SJCRH30 (cell line): ENCODE measurements at places on chromosomes 3 and 15. TPM values are rescaled to one million over a fixed set of nuclear protein-coding genes. Genes with fewer than 3 reads are reported as not detected.
A peak's percentile ranks its signal among the peaks of the same experiment; 100 is the strongest.

DNA sequence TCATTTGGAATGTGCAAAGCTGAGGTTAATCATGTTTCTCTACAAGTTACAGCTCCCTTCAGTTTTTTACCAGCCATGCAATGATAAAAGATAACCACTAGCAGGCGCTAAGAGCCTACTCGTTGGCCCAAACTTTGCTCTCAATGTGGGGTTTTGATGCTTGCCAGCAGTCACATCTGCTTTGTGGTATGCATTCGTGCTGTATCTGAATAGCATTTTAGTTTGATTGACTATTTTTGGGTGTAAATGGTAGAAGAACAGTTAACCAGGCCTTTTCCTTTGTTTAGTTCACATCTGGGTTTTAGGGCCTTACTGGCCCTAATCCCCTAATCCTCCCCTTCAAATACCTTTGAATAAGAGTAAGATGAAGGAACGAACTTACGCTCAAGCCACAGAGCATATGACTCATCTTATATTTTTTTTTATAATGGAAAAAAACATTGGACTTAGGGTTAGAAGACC is 4.4 kb upstream of the CLDN11 start:
- DNase-seq: peak; percentile 81

GRCh38 chr3:177729956-177730681 is 532.8 kb upstream of the TBL1XR1 start:
- DNase-seq: no peak

- DNase-seq: no peak
Measured at GRCh38 chr3:127760791-127761440, 61.4 kb downstream of the MGLL start.

- DNase-seq: no peak
Measured at GRCh38 chr15:88896333-88897033, 1.1 kb upstream of the HAPLN3 start.

- DNase-seq: no peak
Measured at GRCh38 chr15:42092398-42093318, 1.7 kb downstream of the PLA2G4D start.

- peak; percentile 73 for DNase-seq
Measured at GRCh38 chr15:92808598-92809063, 91.5 kb upstream of the CHD2 start.

GRCh38 chr3:72175296-72175858 is 390.4 kb upstream of the PROK2 start:
- no peak for DNase-seq

GRCh38 chr3:173743111-173743510 is 345.6 kb downstream of the NLGN1 start:
- DNase-seq: no peak

DNA sequence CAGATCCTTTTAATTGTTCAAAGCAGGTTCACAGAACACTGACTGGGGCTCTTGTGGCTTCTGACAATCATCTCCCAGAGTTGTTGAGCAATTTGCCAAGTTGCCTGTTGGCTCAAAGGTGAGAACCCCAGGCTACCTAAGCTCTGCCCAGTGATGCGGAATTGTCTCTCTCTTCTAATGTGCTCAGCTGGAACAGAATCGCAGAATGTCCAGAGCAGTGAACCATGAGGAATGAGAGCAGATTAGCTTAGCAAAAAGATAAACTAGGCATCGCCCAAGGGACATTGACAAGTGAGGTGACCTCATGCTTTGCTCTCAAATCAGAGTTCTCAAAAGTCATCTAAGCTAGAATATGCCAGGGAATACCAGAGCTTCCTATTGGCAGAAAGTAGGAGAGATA is 148.1 kb downstream of the WDR76 start:
- no peak for DNase-seq

GRCh38 chr3:26233374-26233773 is 389.2 kb upstream of the LRRC3B start:
- no peak for DNase-seq

DNA sequence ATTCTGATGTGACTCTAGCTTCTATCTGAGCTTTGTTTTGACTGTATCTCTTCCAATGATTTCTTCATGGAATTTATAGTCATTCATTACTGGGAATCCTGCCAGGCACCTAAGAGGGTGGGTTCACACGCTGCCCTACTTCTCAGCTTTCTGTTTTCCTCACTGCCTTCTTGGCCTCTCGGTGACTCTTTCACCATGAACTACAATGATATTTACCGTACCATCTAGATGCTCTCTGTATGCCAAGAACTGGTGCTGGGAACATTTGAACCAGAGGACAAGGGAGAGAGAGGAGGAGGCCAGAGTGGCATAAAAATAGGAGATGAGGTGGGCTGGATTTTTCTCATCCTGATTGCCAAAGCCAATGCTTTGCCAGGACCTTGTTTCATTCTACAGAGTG is 280.0 kb upstream of the P2RY1 start:
- DNase-seq: no peak

- DNase-seq: no peak
Measured at GRCh38 chr15:56307180-56307579, 58.0 kb upstream of the TEX9 start.

DNA sequence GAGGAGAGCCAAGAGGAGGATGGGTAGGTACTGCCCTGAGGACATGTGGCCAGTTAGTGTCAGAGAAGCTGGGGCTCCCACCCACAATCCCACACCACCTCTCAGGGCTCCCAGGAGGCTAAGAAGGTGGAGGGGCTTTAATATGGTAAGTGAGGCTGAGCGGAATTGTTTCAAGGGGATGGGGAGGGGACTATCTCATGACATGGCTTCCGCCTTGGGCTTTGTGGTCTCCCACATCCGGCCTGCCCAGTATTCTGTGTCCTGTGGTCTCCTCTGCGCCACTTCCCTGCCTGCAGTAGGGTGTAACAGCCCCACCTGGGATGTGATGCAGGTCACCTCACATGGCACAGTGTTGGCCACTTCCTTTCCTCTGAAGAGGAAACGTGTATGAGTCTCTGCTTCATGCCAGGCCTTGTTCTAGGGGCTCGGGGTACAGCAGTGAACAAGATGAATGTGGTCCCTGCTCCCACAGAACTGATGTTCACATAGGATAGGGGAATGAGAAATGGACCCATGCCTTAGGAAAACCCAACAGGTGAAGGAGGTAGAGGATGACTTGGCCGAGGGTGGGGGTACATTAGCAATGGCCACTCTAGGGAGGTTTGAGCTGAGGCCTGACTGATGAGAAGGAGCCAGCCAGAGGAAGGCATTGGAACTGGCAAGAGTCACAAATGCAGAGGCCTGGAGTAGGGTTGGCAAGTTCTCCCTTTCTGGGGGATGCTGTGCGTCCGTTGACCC is 3.2 kb downstream of the NEIL1 start:
- DNase-seq: no peak

DNA sequence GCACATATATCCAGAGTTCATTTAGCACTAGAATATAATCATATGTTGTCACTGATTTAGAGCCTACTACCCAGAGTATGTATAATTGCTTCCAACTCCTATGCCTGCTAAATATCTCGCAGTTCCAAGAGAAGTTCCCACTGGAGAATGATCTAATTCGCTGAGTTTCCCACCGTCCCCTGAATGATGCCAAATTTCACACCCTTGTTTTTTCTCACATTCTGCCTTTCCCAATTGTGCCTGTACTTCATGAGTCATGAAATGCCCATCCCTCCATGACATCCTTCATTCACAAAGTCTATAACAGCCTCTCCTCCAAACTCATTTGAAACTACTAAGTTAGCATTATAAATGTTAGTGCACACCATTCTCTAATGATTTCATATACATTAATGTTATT is 177.2 kb downstream of the CBLB start:
- DNase-seq: no peak

DNA sequence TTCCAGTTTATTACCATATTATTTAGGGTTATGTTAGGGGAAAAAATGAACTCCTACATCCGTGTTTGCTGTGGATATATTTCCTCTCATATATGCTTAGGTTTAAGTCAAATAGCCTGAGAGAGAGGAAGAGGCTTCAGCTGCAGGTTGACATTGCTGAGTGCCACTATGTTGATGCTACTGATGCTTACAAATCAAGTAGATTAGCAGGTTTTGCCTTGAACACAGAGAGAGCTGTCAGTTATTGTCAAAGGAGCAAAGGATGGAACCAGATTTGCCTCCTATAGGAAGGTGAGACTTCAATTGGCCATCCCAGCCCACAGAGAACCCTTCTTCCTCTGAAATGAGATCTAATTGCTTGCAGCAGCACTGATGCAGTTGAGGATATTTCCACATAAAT is 339.2 kb downstream of the CADM2 start:
- DNase-seq: no peak

- DNase-seq: peak; percentile 11
Measured at GRCh38 chr3:118102737-118103136, 931.9 kb downstream of the IGSF11 start.

- DNase-seq: peak; percentile 39
Measured at GRCh38 chr3:195238586-195239118, 32.3 kb downstream of the XXYLT1 start.

GRCh38 chr3:165254812-165255211 is 58.6 kb upstream of the SLITRK3 start:
- DNase-seq: peak; percentile 48

- DNase-seq: no peak
Measured at GRCh38 chr3:100653604-100654294, 44.3 kb downstream of the ADGRG7 start.

DNA sequence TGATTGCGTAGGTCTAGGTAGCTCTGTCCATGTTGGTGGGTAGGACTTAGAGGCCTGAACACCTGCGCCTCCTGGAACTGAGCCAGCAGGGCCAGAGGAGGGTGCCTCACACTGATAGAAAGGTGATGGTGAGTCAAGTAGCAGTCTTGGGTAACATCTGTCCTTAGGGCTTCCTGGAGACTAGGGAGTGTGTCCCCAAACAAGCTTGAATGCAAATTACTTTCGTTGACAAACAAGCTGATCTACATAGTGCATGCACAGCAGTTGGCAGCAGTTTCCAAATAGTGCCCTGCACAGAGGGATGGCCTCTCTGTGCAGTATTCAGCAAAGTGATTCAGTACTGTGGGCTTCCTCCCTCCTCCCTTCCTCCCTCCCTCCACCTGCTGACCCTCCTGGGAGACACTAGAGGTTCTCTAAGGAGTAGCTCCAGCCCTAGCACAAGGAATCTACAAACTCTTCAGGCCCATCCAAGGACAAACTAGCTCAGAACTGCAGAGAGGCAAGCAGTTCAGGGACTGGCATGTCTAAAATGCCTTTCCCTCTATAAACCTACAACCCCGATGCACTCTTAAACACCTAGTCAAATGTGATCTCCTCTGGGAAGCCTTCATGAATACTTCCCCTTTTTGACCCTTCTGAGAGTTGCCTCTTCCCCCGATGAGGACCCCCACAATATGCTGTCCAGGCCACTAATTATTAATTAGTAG is 61.0 kb downstream of the TLE3 start:
- DNase-seq: no peak

DNA sequence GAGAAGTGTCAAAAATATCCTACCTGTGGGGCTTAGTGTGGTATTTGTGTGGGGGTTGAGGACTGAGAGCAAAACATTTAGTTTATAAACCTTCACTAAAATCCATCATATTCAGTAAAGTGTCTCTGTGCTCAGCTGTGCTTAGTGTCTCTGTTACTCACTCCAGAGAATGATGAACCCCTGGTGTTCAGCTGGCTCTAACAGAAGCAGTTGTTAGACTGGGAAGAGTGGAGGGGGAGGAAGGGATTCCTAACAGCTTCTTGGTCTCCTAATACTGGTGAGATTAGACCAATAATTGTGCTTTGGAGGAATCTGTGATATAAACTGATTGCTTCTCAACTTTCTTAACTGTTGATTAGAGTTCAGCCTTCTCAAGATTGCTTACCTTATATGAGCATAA is 1123.5 kb downstream of the ROBO2 start:
- no peak for DNase-seq

GRCh38 chr3:134326760-134327593 is 47.3 kb downstream of the AMOTL2 start:
- DNase-seq: peak; percentile 74

DNA sequence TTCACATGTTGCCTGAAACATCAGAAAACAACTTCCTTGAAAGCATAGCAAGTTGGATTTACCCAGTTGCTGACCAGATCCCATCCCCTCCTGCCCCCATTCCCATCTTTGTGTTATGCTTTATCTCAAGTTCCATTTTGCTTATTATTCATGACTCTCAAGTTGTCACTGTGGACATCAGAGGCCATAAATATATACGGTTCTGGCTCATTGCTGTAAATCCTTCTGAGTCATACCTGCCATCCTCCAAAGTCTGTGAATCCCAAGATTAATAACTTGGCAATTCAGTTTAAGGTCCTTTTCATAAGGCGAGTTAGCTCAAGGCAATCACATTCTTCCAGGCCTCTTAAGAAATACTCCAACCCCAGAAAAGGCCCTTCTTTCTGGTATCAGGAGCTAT is 126.2 kb upstream of the C2CD4B start:
- no peak for DNase-seq

GRCh38 chr3:116586285-116586944 is 123.2 kb upstream of the TUSC7 start:
- DNase-seq: no peak

DNA sequence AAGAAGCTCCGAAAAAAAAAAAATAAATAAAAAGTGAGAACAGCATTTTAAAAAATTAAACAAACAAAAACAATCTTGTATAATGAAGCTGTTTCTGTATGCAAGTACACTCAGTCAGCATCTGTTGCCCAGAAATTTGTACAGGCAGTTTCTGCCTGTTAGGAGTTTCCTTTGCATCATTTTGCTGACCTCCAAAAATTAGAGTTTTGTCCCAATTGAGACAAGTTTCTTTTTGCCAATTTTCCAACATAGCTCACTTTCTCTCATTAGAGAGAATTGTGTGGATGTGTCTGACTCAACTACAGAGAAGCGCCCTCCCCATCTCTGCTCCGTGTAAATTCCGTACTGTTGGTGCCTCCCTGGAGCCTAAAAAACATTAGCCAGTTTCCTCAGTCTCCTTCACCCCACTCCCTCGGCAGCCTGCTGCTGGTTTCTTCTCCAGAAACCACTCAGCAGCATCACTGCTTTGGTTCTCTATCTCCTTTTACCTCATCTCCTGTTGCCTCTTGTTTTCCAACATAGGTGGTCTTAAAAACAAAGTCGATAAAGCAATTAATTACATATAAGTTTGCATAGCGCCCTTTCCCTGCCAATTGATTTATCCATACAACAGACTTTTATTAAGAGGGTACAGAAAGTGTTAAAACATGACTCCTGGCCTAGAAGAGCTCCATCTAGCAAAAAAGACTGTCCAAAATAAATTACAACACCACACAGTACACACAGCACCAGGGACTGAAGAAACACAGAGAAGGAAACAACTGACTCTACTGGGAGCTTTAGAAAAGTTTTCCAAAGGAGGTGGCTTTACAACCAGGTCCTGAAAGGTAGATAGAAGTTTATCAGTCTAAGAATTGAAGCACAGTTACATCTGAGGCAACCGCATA is 286.7 kb downstream of the SHOX2 start:
- DNase-seq: no peak

GRCh38 chr3:82707035-82707434 is 945.6 kb upstream of the GBE1 start:
- DNase-seq: no peak

IQCH gene
- 3.2 and 3.7 TPM in 2 replicates for total RNA-seq

MKRN2OS gene
- not detected in 2 replicates for total RNA-seq

SLC9C1 gene
- not detected in 2 replicates for total RNA-seq

SLC28A2 gene
- not detected in 2 replicates for total RNA-seq

CACNA2D2 gene
- not detected in 2 replicates for total RNA-seq

ANKRD63 gene
- total RNA-seq: 0.12 and 0.35 TPM in 2 replicates

MAPKBP1 gene
- total RNA-seq: 10.9 and 14.5 TPM in 2 replicates

MME gene
- 71.1 and 71.5 TPM in 2 replicates for total RNA-seq

TRIM71 gene
- total RNA-seq: 0.05 TPM in 1 of 2 replicates, not detected in the other

TMC3 gene
- 0.06 TPM in 1 of 2 replicates, not detected in the other for total RNA-seq

DENND6A gene
- total RNA-seq: 18.1 and 19.8 TPM in 2 replicates

GLCE gene
- 47.1 and 51.2 TPM in 2 replicates for total RNA-seq
